ENCODE measurements at places on chromosomes 2 and 18. TPM values are rescaled to one million over a fixed set of nuclear protein-coding genes. Genes with fewer than 3 reads are reported as not detected.

DNA sequence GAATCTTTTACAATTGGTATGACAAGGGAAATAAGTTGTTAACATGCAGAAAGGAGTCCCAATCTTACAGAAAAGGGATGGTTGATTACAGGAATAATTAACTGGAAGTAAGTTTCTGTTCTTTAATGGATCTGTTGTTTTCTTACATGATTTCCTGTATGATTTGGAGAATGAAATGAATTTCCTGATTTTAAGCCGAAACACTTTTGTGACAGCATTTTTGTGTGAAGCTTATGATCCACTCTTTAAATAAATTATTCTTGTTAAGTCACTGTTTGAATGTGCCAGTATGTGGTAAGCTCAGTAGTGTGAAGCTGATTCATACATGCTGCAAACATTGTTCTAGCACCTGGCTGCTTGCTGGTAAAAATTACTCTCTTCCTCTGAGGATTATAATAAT, 516.2 kb downstream of the DCDC2C start:
- DNase-seq, result no peak

USP14 gene
- 58.4 TPM for polyA plus RNA-seq

GRCh38 chr2:109160714-109161440, 31.9 kb downstream of the SH3RF3 start:
- DNase-seq, result no peak

GRCh38 chr18:79479116-79479760, 83.5 kb downstream of the NFATC1 start:
- DNase-seq, result no peak

MPV17 gene
- polyA plus RNA-seq, result 89.1 TPM

DNA sequence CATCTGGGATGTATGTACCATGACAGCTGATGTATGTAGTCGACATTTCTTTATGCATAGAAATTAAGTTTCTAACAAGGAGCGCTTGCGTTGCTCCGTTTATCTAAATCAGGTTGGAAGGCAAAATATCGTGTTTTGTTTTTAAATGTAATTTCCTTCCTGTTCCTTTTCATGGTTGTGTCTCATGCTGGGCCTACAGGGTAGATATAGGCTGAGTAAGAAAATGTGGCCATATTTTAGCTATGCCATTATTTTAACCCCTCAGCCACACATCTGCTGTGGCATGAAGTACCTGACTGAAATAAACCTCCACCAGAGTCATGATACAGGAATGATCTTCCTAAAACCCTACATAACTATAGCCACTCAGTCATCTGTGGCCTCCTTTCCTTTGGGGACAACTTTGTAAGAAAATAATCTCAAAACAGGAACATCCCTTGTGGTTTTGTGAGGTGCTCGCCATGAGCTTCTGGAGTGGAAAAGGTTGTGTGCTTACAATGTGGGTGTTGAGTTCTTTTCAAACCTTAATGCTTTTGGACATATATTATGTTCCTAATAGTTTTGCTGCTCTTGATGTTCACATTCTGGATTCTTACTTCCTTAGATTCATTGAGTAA, 214.3 kb downstream of the FAM210A start:
- DNase-seq, result no peak

KRTCAP3 gene
- polyA plus RNA-seq, result 10.6 TPM

DNA sequence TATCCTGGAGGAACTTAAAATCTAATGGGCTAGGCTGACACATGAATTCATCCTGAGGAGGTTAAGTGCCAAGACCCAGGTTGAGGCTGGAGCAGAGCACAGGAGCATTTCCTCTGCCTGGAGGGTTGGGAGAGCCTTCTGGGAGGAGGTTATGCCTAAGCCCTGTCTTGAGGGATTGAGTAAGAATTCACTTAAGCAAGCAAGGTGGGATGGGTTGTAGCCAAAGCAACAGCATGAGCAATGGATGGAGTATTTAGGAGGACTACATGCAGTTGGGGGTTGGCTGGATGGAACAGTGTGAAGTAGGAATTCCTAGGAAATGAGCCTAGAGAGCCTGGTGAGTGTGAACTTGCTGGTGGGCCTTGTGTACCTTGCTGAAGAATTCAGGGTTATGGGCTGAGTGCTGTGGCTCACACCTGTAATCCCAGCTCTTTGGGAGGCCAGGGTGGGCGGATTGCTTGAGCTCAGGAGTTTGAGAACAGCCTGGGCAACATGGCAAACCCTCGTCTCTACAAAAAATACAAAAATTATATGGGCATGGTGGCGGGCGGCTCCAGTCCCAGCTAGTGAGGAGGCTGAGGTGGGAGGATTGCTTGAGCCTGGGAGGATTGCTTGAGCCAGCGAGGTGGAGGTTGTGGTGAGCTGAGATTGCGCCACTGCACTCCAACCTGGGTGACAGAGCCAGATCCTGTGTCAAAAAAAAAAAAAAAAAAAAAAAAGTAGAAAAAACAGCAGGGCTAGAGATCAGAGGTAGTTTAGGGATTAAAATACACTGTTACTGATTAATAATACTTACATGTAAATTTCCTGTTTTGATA, 22.2 kb downstream of the TANC1 start:
- DNase-seq, result no peak

CFC1 gene
- polyA plus RNA-seq, result not detected

GRCh38 chr18:13145636-13146190, 72.8 kb upstream of the LDLRAD4 start:
- no peak for DNase-seq

Measured in renal pelvis (tissue), 12 donors.